ENCODE measurements at places on chromosomes 4 and X. TPM values are rescaled to one million over a fixed set of nuclear protein-coding genes. Genes with fewer than 3 reads are reported as not detected.

The BCOR gene
- total RNA-seq, result 37.1 TPM

DNA sequence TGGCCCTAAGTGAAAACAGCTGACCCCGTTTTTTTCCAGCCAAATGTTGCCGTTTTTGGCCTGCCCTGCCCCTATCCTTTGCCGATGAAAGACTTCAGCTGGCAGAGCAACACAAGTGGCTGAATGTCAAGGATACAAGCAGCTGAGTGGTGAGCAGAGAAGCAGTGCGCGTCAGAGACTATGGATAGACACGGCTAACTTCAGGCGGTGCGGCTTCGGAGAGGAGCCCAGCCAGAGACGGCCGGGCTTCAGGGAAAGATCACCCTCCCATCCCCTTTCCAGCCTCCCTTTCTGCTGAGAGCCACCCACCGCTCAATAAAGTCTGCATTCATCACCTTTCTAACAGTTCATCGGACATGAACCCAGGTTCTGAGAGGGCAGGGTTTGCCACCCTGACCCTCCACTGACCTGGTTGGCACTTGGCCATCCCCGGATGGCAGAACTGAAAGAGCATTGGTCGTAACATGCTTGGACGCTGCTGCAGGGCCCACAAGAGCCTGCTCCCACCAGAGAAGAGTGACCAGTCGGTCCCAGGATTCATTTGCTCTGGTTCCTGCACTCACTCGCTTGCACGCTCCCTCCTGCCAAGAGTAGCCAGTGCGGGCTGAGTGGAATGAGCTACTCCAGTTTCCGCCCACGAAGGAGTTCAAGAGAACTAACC is 125.8 kb downstream of the PPEF1 start:
- no peaks in the 10 kb centered on the region for H3K27me3 ChIP-seq
- DNase-seq, result peak; percentile 68
- H3K4me1 ChIP-seq, result no peaks in the 10 kb centered on the region
- no peak overlapping the region for H3K27ac ChIP-seq
- H3K36me3 ChIP-seq, result no peaks in the 10 kb centered on the region

The SHROOM4 gene
- total RNA-seq, result 9.2 TPM

The ZCCHC18 gene
- total RNA-seq, result not detected

DNA sequence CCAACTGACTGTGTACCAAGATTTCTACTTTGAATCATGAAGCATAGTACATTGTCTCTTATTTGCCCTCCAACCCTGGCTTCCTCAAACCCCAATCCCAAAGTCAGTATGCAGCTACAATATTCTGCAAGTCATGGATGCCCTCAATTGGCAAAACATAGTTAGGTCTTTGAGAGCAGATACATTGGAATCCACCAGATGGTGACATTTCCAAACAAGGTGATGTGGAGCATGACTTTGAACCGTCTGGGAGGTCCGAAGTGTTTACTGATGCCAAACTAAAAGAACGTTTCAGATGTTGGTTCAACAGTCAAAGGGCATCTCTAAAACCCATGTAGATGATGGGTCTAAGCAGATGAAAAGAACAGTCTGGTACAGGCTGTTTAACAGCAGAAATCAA is 43.7 kb upstream of the FRMD7 start:
- no peaks in the 10 kb centered on the region for H3K27me3 ChIP-seq
- H3K4me1 ChIP-seq, result no peaks in the 10 kb centered on the region
- no peak overlapping the region for H3K27ac ChIP-seq

The ART3 gene
- 139 TPM for total RNA-seq

DNA sequence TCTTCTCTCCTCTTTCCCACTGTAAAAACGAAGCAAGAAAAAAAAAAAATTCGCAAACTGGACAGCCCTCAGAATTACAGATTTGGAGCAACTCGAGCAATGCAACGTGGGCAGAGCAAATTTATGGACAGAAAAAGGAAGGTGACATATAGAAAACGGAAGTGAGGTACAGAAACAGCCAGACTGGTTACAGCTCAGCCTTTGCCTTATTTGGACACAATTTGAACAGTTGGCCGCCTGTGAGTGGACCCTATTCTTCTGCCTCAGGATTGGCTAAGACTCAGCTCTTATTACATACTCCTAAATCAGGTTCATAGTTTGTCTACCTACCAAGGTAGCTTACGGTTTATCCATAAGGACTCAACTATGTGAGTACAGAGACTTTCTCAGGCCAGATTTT is 98.8 kb downstream of the SOWAHB start:
- no peak overlapping the region for H3K4me3 ChIP-seq
- no peaks in the 10 kb centered on the region for H3K27me3 ChIP-seq
- no peak for DNase-seq
- peaks cover 17% of the 10 kb centered on the region for H3K4me1 ChIP-seq
